ENCODE measurements at places on chromosomes 3 and 15. TPM values are rescaled to one million over a fixed set of nuclear protein-coding genes. Genes with fewer than 3 reads are reported as not detected.

- no peak overlapping the region for H3K27ac ChIP-seq
- no peaks in the 10 kb centered on the region for H3K4me1 ChIP-seq
- no peak for DNase-seq
- no peaks in the 10 kb centered on the region for H3K27me3 ChIP-seq
Observed at GRCh38 chr15:38618242-38618955, 53.8 kb upstream of the RASGRP1 start.

DNA sequence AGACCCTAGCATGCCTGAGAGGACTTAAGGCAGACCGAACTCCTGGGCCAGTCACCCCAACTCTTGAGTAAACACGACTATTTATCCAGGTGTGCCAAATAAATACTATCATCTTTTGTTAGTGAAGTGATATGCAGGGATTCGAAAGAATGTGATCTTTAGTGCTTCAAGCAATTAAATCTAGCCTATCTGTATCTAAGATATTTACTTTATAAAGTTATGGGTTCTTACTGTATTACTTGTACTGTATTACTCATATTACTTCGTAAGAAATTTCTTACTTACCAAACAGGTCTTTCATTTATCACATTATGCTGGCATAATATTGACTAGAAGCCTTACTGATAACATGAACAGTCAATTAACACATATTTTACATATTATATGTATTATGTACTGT lies 211.6 kb upstream of the NECTIN3 start:
- no peak overlapping the region for H3K27ac ChIP-seq
- DNase-seq: no peak
- no peak overlapping the region for H3K4me3 ChIP-seq
- no peaks in the 10 kb centered on the region for H3K27me3 ChIP-seq
- no peaks in the 10 kb centered on the region for H3K36me3 ChIP-seq

DNA sequence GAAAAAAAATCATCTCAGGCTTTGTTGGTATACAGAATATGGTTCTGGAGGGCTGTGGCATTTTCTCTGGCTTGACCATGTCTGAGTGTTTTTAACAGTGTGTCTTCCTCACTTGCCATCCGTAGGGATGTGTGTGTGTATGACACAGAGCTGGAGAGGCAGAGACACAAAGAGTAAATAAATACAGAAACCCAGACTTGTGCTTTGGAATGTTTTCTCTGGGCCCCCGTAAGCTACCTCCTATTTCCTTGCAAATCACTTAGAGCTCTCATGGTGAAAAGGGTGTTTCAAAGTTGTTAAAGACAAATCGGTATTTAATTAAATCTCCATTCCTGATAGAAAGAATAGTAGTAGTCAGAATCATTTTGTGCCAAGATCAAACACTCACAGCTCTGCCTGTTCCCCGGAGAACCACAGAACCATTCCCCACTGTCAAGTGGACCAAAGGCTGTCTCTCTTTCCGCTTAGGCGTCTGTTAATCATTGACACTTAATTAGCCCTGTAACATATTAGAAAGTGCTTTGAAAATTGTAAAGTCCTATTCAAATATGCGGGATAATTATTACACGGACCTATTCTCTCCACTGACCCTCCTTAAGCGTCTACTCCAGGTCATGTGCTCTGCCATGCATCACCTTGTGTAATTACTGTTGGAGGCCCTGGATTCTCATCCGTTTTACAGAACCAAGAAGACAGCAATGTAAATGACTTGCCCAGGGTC lies 313.6 kb upstream of the TLE3 start:
- H3K36me3 ChIP-seq: no peaks in the 10 kb centered on the region
- no peak for DNase-seq
- H3K4me1 ChIP-seq: peaks cover 14% of the 10 kb centered on the region
- no peak overlapping the region for H3K27ac ChIP-seq
- no peak overlapping the region for H3K4me3 ChIP-seq

GRCh38 chr3:125280668-125281361 lies 68.3 kb upstream of the SLC12A8 start:
- DNase-seq: peak; percentile 24
- no peaks in the 10 kb centered on the region for H3K36me3 ChIP-seq
- H3K4me3 ChIP-seq: no peak overlapping the region
- peak overlapping the region; percentile 40 for H3K27ac ChIP-seq

GRCh38 chr3:138202945-138203701 lies 16.0 kb downstream of the ARMC8 start:
- H3K27ac ChIP-seq: no peak overlapping the region
- no peaks in the 10 kb centered on the region for H3K36me3 ChIP-seq
- no peak overlapping the region for H3K4me3 ChIP-seq
- peaks cover 11% of the 10 kb centered on the region for H3K4me1 ChIP-seq
- DNase-seq: peak; percentile 69

- H3K27me3 ChIP-seq: no peaks in the 10 kb centered on the region
- no peak overlapping the region for H3K4me3 ChIP-seq
- H3K27ac ChIP-seq: no peak overlapping the region
Observed at GRCh38 chr15:63860555-63860954, 26.8 kb upstream of the HERC1 start.

- no peak for DNase-seq
- no peaks in the 10 kb centered on the region for H3K27me3 ChIP-seq
- H3K36me3 ChIP-seq: no peaks in the 10 kb centered on the region
- no peak overlapping the region for H3K4me3 ChIP-seq
- H3K27ac ChIP-seq: no peak overlapping the region
Observed at GRCh38 chr3:175212896-175213295, 353.8 kb downstream of the NAALADL2 start.

DNA sequence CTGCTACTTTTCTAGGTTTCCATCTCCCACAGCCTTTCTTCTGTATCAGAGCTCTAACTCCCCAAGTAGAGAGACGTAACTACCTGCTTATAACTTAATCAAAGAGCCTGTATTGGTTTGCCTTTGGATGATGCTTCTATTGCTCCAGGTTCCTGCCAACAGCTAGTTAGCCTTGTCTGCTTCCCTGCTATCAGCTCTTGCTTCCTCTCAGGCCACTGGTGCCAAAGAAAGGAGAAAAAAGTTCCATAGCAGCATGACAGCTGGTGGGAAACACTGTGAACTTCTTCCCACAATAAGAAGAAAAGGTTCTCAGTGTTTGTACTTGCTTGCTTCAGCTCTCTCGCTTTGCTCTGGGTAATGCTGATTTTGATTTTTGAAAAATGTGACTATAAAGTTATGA lies 206.6 kb downstream of the GBE1 start:
- H3K27me3 ChIP-seq: no peaks in the 10 kb centered on the region
- no peak overlapping the region for H3K27ac ChIP-seq
- peaks cover 5% of the 10 kb centered on the region for H3K4me1 ChIP-seq

DNA sequence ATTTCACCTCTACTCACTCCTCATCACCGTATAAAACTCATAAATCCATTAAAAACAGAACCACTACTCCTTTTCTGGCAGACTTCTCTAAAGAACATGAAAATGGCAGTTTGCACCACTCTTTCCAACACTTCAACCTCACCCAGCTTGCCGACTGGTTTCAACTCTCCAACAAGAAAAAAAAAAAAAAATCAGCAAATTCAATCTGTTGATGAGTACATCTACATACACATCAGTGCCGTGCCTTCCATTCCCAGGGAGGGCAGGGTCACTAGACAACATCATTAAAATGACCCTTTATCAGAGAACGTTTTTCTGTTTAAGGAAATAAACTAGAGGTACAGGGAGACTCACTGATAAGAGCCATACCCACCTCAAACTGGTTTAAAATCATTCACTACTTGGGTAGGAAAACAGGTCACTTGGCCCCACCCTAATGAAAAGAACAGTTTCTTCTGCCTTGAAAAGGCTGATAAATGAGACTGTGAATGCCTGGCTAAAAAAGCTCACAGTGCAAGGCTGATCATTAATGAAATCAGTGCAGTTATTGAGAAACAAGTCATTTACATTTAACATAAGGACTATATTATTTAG lies 6.0 kb downstream of the ANXA2 start:
- H3K27me3 ChIP-seq: peaks cover 2% of the 10 kb centered on the region
- DNase-seq: no peak
- no peaks in the 10 kb centered on the region for H3K36me3 ChIP-seq

DNA sequence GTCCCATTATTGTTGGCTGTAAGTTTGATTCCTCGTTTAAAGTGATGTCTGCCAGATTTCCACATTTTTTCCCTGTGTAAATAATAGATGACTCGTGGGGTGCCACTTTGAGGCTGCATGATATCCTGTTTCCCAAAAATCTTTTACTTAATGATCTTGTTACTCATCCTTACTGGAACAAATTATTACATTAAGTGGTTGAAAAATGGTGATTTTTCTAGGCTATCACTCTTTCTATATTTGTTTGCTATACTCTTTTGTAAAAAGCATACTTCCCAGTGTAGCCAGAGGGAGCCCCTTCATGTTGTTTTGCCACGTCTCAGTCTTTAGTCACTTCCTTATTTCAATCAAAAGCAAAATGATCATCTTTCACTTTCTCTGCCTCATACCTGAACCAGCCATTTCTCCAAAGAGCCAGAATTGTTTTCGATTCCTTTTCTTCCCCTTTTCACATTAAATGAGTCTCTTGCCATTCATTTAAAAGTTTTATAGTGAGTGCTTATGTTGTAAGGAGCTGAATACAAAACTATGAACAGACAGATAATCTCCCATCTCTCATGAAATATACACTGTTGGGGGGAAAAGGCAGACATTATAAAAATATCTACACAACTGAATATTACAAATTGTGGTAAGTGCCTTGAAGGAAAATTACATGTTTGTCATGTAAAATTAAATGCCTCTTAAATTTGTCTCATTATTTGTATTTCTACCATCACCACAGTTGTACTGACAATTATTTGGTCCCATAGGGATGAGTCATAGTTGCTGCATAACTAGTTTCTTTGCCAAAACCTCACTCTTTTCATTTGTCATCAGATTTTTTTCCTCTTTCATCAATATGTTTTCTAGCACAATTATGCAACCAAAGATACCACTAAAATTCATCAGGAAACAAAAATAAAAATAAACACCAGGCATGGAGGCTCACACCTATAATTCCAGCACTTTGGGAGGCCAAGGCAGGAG lies 41.5 kb downstream of the ADGRG7 start:
- DNase-seq: no peak
- no peaks in the 10 kb centered on the region for H3K36me3 ChIP-seq
- H3K27ac ChIP-seq: no peak overlapping the region
- H3K27me3 ChIP-seq: no peaks in the 10 kb centered on the region
- no peaks in the 10 kb centered on the region for H3K4me1 ChIP-seq

DNA sequence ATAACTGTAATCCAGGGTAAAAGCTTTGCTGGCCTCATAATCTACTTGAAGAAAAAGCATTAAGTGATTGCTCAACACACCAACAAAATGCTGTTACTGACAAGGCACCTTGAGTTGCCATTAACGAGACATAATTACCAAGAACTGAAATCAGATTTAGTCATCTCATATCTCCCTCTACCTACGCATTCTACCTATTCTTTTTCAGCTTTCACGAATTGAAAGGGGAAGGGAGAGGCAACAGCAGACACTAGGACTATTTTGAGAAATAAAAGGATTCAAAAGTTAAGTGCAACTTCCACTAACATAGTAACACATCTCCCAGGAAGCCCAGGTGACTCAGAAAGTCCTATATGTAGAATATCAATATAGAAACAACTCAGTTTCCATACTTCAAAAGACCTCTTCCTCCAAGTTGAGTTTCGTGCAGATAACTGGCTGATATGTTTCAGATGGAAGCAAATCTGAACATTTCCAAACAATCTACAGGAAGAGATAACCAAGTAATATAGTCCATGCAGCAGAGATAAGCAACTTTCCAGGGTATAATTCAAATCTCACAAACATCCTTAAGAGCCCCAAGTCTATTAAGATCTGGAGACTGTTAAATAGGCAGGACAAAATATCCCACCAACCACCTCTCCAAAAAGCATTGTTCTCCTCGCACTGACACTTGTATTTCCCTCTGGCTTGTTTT lies 1.9 kb downstream of the OSBPL10 start:
- H3K27me3 ChIP-seq: no peaks in the 10 kb centered on the region
- 0 out of 2 replicates have a peak, but pooled peaks cover 5% of the 10 kb centered on the region for H3K36me3 ChIP-seq
- peaks cover 46% of the 10 kb centered on the region for H3K4me1 ChIP-seq
- no peak overlapping the region for H3K27ac ChIP-seq

- peak within 1 kb of the TSS; percentile 83 for H3K27ac ChIP-seq
- peak; percentile 95 for DNase-seq
- H3K36me3 ChIP-seq: no peaks in the 10 kb centered on the region
- H3K4me3 ChIP-seq: peak within 1 kb of the TSS; percentile 98
- peaks cover 4% of the 10 kb centered on the region for H3K4me1 ChIP-seq
Observed at GRCh38 chr3:10115326-10116137, at the start of gene BRK1. TSS of gene BRK1 (plus strand) at chr3:10115675. CDS start at chr3:10115702, 27 bp downstream.

- no peak overlapping the region for H3K27ac ChIP-seq
- H3K4me1 ChIP-seq: no peaks in the 10 kb centered on the region
- no peaks in the 10 kb centered on the region for H3K27me3 ChIP-seq
- no peak overlapping the region for H3K4me3 ChIP-seq
- H3K36me3 ChIP-seq: no peaks in the 10 kb centered on the region
Observed at GRCh38 chr15:23472678-23473077, 25.6 kb upstream of the GOLGA6L2 start.

DNA sequence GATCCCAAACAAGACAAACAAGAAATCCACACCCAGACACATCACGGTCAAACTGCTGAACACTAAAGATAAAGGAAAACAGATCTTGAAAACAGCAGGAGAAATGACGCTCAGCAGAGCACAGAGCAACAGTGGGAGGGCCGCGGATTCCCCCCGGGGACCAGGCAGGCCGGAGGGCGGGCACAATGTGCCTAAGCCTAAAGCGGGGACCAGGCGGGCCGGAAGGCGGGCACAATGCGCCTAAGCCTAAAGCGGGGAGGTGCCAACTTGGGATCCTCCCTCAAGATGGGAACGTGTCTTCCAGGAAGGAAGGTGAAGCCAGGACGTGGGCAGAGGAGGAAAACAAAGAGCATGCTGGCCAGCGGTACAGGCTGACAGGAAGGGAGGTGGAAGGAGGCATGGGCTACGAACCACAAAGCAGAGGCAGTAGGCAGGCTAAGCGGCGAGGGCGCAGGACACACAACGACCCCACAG lies 31.1 kb downstream of the CYFIP1 start:
- no peak overlapping the region for H3K4me3 ChIP-seq
- peaks cover 20% of the 10 kb centered on the region for H3K4me1 ChIP-seq
- peak; percentile 66 for DNase-seq

DNA sequence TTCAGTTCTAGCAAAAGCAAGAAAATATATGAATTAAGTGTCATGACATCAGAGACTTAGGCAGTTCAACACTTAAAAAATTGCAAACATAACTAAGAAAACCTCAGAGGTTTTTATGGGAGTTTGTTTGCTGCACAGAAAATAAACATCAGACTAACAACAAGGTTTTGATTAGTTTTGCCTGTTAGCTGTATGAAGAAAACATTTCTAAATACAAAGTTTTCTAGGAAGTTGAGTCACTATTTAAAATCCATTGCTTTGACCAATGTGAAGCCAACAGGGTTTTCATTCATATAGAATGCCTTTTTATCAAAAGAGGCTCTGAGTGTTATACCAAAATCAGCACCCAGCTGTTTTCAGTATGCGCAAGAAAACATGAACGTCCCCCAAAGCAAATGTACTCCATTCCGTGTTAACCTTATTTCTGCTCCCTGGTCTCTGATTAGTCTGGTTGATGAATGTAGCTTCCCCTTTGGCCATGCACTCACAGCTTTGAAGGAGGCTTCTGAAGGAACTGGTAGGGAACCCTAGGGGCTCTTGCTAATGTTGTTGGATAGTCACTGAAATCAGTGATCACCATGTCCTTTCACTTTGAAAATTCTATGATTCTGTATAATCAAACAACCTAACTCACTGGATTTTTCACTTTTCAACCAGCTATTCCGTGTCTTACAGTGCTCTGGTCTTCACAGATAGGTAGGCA lies 89.6 kb upstream of the TSEN2 start:
- H3K36me3 ChIP-seq: no peaks in the 10 kb centered on the region
- no peak overlapping the region for H3K27ac ChIP-seq
- H3K4me1 ChIP-seq: no peaks in the 10 kb centered on the region
- DNase-seq: no peak
- H3K27me3 ChIP-seq: no peaks in the 10 kb centered on the region

Gene IQCF5
- total RNA-seq: not detected

Gene ERICH6
- not detected for total RNA-seq

Gene TMEM115
- total RNA-seq: 41.9 TPM

Gene SCAMP5
- 43.3 TPM for total RNA-seq

Gene DNAJB8
- not detected for total RNA-seq

Gene SKOR1
- total RNA-seq: 0.17 TPM

Gene PRR20G
- total RNA-seq: not detected

Gene GRK7
- not detected for total RNA-seq

Data from GM23338 (cell line).